ENCODE measurements at places on chromosomes 3 and 15.

- no peak for DNase-seq
These were observed 11.2 kb upstream of the SHC4 start for GRCh38 chr15:48974882-48975281.

GRCh38 chr15:71698030-71698429 is 112.3 kb upstream of the NR2E3 start:
- DNase-seq: no peak

GRCh38 chr3:122257644-122258364 is 67.2 kb upstream of the CSTA start:
- DNase-seq: no peak

- DNase-seq: no peak
These were observed 15.8 kb upstream of the FAM174B start for GRCh38 chr15:92671406-92671805.

GRCh38 chr3:177591379-177591778 is 394.1 kb upstream of the TBL1XR1 start:
- no peak for DNase-seq

GRCh38 chr3:193140381-193140780 is 100.6 kb upstream of the PLAAT1 start:
- DNase-seq: no peak

DNA sequence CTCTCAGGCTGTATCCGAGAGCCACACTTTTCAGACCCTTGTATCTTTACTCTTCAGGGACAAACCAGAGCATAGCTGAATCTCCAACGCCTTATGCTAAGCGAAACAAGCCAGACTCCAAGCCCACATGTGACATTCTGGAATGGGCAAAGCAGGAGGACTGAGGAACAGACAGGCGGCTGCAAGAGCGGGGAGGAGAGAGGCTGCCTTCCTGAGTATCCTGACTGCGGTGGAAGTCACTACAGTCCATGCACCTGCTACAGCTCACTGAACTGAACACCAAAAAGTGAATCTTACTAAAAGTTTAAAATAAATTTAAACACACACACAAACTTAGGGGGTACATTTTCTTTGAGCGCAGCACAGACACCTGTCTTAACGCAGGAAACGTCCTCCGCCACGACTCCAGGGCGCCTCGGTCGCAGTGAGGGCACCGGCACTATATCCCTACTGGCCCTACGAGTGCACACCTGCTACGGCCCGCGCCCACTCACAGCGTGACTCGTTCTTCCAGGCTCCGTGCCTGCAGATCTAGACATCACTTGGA is 1.4 kb downstream of the CYFIP1 start:
- no peak for DNase-seq

GRCh38 chr3:14706096-14706495 is 31.2 kb downstream of the C3orf20 start:
- DNase-seq: no peak

DNA sequence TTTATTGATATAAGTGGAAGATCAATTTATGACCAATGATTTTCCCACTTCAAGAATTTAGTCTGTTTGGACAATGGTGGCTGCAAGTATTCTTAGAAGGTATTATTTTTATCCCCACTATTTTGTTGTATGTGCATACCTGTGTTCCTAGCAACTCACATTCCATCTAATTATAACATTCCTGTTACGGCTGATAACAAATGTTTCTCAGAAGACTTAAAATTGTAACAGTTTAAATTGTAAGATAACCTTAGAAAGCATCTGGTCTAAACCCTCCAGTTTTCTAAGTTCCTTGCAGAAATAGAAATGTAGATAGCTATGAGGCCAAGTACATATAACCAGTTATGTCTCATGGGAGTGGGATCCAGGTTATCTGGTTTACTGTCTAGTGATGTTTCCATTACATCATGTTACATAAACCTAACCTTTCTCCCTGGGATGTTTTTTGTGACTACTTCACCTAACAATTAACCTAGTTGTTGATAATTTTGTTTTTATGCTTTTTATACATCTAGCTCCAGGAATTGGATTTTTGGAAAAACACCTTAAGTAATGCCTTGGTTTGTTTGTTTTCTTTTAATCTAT is 11.1 kb upstream of the MFN1 start:
- DNase-seq: no peak

GRCh38 chr3:9715764-9716437 is 12.3 kb downstream of the CPNE9 start:
- DNase-seq: no peak

GRCh38 chr15:92906563-92907081 is 6.5 kb downstream of the CHD2 start:
- DNase-seq: no peak

DNA sequence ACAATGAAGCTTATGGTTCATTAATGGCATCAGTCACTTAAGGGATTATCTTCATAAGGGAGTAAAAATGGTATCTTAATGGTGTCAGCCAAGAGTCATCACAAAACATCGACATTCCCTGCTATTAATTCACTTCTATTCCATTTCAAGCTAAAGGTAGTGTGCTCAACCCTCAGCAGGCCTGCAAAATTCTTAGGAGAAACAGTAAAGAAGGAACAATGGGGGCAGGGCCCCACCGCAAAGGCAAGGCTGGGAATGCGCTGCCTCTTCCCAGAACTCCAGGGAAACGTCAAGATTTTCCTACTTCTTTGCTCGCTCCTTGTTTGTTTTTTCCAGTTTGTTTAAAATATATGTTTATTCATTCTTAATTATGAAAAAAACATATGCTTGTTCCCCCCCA is 187.3 kb upstream of the TSC22D2 start:
- no peak for DNase-seq

GRCh38 chr3:16741890-16742289 is 136.7 kb upstream of the DAZL start:
- DNase-seq: no peak

- DNase-seq: no peak
These were observed 480.3 kb upstream of the ALCAM start for GRCh38 chr3:104886220-104886995.

DNA sequence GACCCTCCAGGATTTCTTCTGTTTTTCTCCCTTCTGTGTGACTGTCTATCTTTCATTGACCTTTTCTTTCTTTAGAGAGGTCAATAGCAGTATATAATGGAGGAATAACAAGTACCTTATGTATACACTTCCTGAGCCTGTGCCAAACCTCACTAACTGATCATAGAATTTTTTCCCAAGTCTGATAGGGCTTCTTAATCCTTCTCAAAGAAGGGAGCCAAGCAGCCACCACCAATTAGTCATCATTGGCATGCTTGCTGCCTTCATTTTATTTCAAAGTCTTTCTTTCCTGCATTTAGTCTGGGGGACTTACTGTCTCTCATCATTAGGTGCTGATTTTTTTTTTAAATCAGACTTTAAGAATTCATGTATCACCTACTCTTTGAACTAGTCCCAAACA is 327.0 kb downstream of the FEZF2 start:
- no peak for DNase-seq

DNA sequence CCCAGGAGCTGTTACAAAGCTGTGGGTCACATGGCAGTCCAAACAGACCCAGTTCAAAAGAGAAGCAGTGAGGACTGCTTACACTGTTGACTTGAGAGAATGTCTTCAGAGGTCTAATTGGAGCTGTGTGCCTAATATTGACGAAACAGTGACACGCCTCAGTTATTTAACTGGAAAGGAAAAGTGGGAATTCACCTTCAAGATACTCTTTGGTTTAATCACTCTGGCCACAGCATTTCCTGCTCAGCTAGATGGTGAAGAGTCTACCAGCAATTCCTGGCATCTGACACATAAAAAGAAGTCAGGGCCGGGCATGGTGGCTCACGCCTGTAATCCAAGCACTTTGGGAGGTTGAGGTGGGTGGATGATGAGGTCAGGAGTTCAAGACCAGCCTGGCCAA is 326.4 kb downstream of the SV2B start:
- no peak for DNase-seq

DNA sequence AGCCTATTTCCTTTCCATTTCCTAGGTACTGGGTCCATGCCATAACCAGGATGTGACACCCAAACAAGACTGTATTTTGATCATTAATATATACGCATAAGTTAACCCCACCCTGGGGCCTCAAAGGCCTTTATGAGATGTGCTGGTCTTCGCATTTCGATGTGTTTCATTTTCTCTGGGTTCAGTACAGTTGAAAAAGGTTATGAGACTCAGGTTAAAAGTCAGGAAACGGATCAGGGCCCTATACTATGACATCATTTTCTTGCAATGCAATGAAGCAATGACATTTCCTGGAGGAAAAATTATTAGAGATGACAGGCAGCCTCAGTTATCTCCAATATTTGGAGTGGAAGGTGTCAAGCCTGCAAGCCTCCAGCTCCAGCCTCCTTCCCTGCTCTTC is 31.7 kb downstream of the TMEM212 start:
- DNase-seq: no peak

GRCh38 chr3:130950124-130950523 is 56.2 kb downstream of the ATP2C1 start:
- DNase-seq: no peak

Data from activated T-helper 1 cell treated with anti-CD3 and anti-CD28 coated beads, Interleukin-2, amount 50 U/mL, for 16 hours (primary cell).